ENCODE measurements at places on chromosomes 6 and 20.

DNA sequence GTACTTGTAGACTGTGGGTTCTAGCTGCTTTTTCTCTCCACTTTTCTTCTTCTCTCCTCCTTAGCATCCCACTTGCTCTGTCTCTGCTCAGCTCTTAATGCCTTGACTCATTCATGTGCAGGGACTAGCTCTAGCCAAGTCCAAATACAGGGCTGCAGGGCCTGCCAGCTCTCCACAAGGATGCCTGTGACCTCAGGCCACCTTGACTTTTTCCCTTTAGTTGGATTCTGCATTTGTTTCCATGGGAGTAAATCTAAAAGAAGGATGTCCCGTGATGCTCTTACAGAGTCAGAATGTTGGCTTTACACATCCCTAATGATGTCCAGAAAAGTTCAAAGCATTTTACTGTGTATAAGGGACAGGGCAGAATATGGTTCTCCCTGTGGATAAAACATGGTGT is 101.8 kb upstream of the PREP start:
- no peak for DNase-seq

- DNase-seq = no peak
These were observed 21.6 kb upstream of the CCDC28A start for GRCh38 chr6:138752017-138752416.

GRCh38 chr20:34964486-34964885 is 8.8 kb downstream of the MYH7B start:
- DNase-seq = no peak

GRCh38 chr6:49269190-49269589 is 193.9 kb downstream of the MMUT start:
- no peak for DNase-seq

GRCh38 chr6:38169221-38169976 is 349.9 kb downstream of the ZFAND3 start:
- no peak for DNase-seq
